Activated CD4-positive, alpha-beta T cell treated with anti-CD3 and anti-CD28 coated beads, Interleukin-2, amount 10 ng/mL, durations not matched to agents 7 days and 5 days (primary cell): ENCODE measurements at places on chromosomes 1 and 21. TPM values are rescaled to one million over a fixed set of nuclear protein-coding genes. Genes with fewer than 3 reads are reported as not detected.

Gene UBAP2L
- total RNA-seq, result 211 TPM

Gene CA6
- total RNA-seq, result 0.31 TPM

Gene PTCH2
- 0.94 TPM for total RNA-seq

Gene CNR2
- total RNA-seq, result 0.07 TPM

Gene ANGPTL3
- not detected for total RNA-seq

Gene SYPL2
- total RNA-seq, result not detected

Gene SEC16B
- total RNA-seq, result 0.23 TPM

Gene MOB3C
- 21.4 TPM for total RNA-seq

Gene DIO1
- not detected for total RNA-seq

Gene SLC2A5
- total RNA-seq, result not detected

Gene NEXN
- total RNA-seq, result 5.3 TPM

Gene LPAR3
- total RNA-seq, result 1.3 TPM

Gene BTBD19
- 7.7 TPM for total RNA-seq

Gene BRWD1
- 33.0 TPM for total RNA-seq

Gene KLHL12
- total RNA-seq, result 31.5 TPM

Gene NMNAT1
- 7.9 TPM for total RNA-seq

Gene DCAF8
- 112 TPM for total RNA-seq

Gene ECE1
- 101 TPM for total RNA-seq

Gene CYYR1
- not detected for total RNA-seq

Gene OR2M3
- total RNA-seq, result not detected

Gene MOV10
- 118 TPM for total RNA-seq

Gene CTH
- total RNA-seq, result 2.0 TPM

Gene PKP1
- not detected for total RNA-seq

Gene TESK2
- 3.5 TPM for total RNA-seq

Gene CD84
- total RNA-seq, result 16.2 TPM
